ENCODE measurements at places on chromosomes 3 and 15.

GRCh38 chr3:106342386-106342785 is 473.6 kb upstream of the CBLB start:
- no peak for DNase-seq

GRCh38 chr3:172145031-172145686 is 105.8 kb downstream of the FNDC3B start:
- no peak for DNase-seq

GRCh38 chr15:61680260-61681037 is 379.8 kb downstream of the VPS13C start:
- no peak for DNase-seq

GRCh38 chr3:127518456-127519081 is 72.0 kb downstream of the TPRA1 start:
- DNase-seq, result no peak

- no peak for DNase-seq
Measured at GRCh38 chr3:73419942-73420341, 204.8 kb downstream of the PDZRN3 start.

DNA sequence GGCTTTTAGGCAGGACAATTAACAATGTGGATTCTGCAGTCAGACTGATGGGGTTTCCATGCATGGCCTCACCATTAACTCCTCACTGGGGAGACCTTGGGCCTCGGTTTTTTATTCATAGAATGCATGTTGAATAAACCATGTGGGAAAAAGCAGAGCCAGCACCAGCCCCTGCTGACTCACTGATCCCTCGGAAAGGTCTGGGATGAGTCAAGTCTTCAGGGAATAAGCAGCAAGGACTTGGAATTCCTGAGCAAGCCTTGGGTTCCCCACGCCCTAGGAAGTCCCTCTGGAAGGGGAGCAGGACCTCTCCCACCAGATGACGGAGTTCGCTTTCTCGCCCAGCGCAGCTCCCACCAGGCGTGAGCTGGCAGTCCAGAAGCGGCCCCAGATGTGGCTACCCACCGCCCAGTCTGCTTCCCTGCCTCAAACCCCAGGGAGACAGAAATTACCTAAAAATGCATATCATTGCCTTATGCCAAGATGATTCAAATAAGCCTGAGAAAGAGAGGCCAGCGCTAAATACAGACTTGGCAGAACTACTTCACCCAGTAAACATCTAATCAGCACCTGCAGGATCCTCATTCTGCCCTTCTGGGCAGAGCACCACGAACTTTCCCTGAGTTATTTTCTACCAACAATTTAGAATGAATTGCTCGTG is 45.4 kb downstream of the BTD start:
- DNase-seq, result no peak

DNA sequence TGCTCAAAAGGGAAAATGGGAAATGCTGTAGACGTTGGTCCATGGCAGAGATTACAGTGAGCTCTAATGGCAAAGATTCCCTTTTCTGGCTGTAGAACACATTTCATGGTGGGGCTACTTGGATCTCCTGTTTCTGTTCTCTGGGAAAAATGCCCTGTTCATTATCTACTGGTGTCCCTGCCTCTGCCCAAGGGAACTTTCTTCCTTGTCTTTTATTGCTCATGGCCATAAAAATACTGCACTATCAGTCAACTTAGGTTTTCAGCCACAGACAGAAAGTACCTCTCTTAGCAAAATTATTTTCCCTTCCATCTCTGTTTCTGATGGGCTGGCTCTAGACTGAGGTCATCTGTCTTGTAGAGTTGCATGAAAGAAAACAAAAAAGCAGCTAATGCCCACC is 98.9 kb downstream of the PDCD6IP start:
- no peak for DNase-seq

DNA sequence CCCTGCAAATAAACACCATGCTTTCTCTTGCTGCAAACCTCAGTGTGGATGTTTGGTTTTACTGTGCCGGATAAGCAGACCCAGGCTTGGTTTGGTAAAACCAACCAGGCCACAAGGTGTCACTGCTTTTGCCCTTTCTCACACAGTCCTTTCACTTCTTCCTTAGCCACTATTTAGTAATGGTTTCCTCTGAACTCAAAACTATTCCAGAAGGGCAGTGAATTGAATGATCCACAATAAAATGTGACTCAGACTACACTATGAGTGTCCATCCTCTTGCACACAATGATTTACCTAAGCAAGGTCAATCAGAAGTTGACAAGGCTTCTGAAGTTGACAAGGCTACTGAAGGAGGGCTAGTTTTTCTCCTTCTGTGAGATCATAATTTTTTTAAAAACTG is 552.4 kb upstream of the CCDC54 start:
- DNase-seq, result no peak

DNA sequence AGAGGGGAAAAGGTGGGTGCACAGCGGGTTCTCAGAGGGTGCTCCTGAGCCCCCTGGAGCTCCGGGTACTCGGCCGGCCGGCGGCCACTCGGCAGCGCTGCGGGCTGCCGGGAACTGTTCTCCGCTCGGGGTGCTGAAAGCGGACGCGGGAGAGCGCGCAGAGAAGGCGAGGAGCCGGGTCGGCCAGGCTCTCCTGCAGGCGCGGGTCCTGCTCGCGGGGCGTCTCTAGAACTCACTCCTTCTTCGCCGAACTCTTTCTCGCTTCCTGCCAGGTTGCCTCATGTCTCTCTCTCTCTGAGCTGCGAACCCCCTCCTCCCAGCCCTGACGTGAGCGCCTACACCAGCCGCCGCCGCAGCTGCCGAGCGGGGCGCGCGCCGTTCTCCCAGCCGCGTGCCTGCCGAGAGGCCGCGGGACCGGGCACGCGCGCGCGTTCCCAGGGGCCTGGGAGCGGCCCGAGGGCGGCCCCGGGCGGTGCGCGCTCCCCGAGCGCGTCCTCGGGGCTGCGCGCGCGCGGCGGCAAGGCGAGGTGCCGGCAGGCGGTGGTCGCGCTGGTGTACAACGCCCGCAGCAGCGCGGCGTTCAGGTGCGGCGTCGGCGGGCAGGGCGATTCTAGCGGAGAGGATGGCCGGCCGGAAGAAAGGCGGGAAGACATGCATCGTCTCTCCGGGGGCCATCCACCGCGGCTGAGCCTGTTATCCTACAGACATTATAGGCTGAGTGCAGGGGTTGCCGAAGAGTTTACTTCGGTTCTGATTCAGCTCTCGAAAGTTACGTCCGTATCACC is at the start of gene PEX5L:
TSS of gene PEX5L (minus strand) at position 267 of the 785 bp plus-strand sequence. CDS start 338 bp downstream, outside the sequence.
- DNase-seq, result no peak

DNA sequence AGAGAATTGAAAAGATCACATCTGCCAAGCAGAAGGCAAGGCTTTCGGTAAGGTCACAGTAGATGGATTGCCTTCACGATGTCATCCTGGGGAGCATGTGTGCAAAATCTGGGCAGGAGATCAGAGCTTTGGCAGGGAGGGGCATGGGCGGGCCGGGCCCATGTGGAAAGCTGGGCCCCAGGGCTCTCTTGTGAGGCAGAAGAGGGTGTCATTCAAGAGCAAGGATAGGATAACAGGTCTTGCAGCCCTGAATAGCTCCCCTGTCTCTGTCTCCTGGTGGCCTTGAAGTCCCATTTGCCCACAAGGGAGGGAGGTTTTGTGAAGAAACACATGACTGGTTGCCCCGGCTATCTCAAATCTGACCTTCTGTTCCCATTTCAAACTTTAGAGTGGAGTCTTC is 172.0 kb downstream of the OPA1 start:
- DNase-seq, result no peak

DNA sequence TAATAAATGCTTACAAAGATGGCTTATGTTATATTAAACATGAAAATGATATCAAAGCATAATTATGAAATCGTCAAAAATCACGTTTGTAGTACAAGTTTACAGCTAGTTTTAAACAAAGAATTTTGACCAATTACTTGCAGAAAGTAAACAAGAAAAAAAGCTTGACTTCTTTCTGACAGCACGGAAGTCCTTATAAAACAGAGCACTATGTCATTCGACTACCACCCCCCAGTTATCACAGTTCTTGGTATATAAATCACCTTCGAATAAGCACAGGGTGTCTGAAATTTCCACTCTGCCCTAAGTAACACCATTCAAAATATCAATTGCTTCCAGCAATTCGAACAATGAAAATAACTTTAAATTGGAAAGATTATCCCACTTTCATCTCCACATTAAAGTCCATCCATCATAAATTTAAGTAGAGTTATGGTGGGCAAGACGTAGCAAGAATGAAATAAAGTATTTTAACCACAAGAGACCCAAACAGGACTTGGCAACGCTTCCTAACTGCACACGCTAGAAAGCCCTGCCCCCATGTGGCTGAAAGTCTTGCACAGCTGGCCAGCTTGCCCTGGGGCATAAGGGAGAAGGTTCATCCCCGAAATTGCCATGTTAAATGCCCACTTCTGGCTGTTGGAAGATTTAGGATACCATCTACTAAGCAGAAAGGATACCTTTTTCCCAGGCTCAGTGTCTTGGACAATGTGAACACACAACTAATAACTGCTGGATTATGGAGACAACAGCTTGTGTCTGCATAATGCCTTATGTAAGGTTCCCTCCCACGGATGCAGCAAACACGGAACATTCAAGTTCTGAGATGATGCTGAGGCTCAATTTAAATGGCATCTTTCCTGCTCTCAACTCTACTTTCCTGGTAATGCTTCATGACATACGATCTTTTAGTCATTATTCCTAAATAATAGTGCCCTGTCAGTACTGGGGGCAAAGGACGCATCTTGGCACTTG is 116.4 kb upstream of the TJP1 start:
- DNase-seq, result no peak

Data from stimulated activated CD8-positive, alpha-beta memory T cell treated with anti-CD3 and anti-CD28 coated beads, Interleukin-7, amount 100 ng/mL, for 1 hour (primary cell).